ENCODE measurements at places on chromosomes 5 and 9. TPM values are rescaled to one million over a fixed set of nuclear protein-coding genes. Genes with fewer than 3 reads are reported as not detected.
A peak's percentile ranks its signal among the peaks of the same experiment; 100 is the strongest.

Gene PRRX2
- total RNA-seq = not detected

Gene OCLN
- total RNA-seq = 9.0 TPM

Gene ALDH7A1
- 46.8 TPM for total RNA-seq

Gene NR2F1-AS1
- 3.2 TPM for total RNA-seq

Gene CHSY3
- total RNA-seq = 0.82 TPM

Gene C1QTNF3
- 0.49 TPM for total RNA-seq

Gene CDO1
- 0.44 TPM for total RNA-seq

Gene PTGER4
- 2.5 TPM for total RNA-seq

Gene HAPLN1
- total RNA-seq = not detected

Gene PCDHGB2
- 0.88 TPM for total RNA-seq

Gene CTXN3
- total RNA-seq = not detected

GRCh38 chr5:172379481-172379880, 74.8 kb downstream of the SH3PXD2B start:
- DNase-seq = peak; percentile 23

DNA sequence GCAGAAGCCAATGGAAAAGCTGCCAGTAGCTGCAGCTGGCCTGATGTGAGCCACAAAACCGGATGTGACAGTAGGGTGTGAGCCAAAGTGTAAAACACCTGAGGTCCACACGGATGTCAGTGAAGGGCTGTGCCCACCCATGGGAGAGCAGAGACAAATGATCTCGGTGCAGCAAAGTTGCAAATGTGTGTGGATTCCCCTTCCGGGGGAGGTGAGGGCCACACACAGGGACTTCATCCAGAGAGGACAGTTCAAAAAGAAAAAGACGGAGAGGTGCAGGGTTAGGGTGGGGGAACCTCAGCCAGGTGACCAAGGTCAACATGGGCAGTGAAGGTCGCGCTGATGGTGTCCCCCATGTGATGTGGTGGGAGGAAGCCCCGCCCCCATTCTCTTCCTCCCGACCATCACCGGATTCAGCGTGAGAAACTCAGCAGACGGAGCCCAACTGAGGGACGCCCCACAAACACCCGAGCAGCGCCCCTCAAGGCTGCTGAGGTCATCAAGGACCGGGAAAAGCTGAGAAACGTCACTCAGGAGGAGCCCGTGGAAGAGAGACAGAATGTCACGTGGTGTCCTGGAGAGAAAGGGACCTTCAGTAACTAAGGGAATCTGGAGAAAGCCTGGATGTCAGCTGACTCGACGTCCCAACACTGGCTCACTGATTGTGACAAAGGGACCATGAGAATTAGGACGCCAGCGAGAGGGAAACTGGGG, 11.4 kb upstream of the PTGDS start:
- no peak for DNase-seq

GRCh38 chr5:141814064-141814964, 63.9 kb downstream of the PCDH1 start:
- DNase-seq = peak; percentile 86

DNA sequence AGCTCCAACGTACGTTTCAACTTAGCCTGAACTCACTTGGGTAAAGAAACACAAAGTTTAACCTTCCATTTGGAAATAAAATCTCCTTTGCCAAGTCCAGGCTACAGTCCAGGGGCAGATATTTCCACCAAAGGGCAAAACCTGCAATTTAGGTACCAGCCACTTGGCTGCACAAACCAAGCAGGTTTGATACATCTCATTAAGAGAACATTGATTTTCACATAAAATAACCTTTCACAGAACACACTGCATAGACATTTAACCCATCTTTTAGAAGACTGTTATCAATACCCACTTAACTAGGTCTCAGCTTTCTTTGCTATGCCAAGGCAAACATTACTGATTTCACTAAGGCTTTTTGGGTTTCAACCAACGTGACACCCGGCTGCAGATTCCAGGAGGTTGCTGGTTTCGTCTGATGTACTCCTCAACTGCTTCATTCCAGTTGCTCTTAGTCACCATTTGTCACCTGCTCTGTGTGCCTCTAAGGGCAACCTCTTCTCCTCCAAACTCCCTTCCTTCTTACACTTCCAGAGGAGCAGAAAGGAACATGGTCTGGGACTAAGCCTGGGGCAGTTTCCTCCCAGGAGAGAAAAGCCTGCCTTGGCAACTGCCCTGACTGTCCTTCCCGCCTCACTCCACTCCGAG, 67.1 kb downstream of the EPB41L4B start:
- peak; percentile 91 for DNase-seq

- no peak for DNase-seq
These were observed 58.3 kb upstream of the ANGPTL2 start for GRCh38 chr9:127180457-127181314.

DNA sequence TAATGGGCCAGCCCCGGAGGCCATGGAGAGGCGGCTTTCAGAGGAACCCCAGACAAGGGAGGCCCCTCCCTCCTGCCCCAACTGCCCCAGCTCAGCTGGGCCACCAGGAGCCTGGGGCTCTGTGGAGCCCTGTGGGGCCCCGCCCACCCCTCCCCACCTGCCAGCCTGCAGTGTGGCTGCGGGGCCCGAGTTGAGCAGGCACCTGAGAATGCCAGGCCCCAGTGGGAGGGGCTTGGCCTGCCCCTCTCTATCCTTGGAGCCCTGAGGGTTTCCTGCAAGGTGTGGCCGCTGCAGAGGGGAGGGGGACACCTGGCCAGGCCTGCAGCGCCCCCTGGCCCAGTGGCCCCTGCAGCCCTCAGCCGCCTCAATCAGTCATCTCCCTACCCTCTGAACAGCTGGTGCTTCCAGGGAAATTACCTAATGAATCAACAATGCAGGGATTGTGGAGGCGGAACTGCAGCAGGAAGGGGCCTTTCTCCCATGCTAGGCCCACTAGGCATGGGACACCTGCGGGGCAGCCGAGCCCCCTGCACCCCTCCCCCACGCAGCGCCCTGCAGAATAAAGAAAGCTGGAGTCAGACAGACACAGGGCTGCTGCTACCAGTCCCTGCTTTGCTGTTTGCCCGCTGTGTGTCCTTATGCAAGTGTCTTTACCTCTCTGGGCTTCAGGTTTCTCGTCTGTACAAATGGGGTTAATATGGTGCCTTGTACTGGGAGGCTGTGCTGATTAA, 48.0 kb downstream of the LMX1B start:
- DNase-seq = peak; percentile 35

- no peak for DNase-seq
These were observed 61.3 kb upstream of the IQGAP2 start for GRCh38 chr5:76341651-76342334.

DNA sequence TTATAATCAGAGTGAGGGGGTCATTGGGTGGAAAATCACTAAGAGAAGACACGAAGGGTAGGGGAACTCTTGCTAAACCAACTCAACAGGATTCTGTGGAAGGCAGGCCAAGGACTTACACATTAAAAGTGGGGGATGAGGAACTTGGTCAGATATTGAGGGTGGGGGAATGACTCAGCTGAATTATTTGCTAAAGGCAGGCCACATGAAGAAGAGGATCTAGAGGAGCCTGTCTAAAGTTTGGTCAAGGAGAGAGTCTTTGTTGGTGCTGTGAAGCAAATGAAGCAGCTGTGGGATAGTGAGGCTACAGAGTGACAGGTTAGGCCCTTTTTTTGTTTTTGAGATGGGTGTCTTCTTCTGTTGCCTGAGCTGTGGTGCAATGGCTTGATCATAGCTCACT, 63.9 kb upstream of the SPRY4 start:
- DNase-seq = peak; percentile 18

- peak; percentile 67 for DNase-seq
These were observed 132.2 kb downstream of the FBXO4 start for GRCh38 chr5:42057254-42057690.

DNA sequence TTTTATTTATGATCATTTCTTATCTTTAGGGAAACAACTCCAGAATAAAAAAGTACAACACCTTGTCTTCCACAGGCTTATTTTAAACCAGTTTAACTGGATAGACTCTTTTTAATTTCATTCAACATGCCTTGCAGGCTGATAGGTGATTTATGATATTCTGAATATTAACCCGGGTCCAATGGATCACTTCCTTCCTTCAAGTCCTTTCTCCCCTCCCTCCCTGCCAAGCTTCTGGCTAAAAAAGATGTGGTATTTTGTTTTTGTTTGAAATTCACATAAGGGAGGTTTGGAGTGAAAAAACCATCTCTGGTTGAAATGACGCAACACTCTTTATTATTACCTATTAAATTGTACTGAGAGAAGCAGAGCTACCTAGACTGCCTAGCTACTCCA, 265.3 kb downstream of the MLLT3 start:
- DNase-seq = no peak

GRCh38 chr5:142767911-142768310, 2.3 kb upstream of the ARHGAP26 start:
- DNase-seq = no peak

GRCh38 chr9:87436716-87437115, 61.0 kb upstream of the DAPK1 start:
- DNase-seq = no peak

- DNase-seq = no peak
These were observed 6.6 kb upstream of the PHYHD1 start for GRCh38 chr9:128913995-128914772.

DNA sequence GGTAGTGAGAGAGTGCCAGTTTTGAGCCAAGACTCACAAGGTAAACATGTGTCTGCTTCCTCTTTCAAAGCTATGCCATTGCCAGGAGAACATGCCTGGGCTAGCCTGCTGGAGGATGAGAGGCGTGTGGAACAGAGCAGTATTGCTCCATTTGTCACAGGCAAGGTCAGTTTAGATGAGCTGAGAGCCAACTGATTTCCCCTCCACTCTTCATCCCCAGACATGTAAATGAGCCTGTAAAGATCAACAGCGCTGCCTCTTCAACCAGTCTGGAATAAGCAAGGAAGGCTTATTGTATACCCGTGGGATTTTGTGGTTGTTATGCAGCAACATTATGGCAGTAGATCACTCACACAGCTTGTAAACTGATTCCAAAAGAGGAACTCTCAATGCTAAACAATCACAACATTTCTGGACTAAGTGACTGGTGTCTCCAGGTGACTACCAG, 8.2 kb upstream of the GDNF start:
- peak; percentile 93 for DNase-seq

DNA sequence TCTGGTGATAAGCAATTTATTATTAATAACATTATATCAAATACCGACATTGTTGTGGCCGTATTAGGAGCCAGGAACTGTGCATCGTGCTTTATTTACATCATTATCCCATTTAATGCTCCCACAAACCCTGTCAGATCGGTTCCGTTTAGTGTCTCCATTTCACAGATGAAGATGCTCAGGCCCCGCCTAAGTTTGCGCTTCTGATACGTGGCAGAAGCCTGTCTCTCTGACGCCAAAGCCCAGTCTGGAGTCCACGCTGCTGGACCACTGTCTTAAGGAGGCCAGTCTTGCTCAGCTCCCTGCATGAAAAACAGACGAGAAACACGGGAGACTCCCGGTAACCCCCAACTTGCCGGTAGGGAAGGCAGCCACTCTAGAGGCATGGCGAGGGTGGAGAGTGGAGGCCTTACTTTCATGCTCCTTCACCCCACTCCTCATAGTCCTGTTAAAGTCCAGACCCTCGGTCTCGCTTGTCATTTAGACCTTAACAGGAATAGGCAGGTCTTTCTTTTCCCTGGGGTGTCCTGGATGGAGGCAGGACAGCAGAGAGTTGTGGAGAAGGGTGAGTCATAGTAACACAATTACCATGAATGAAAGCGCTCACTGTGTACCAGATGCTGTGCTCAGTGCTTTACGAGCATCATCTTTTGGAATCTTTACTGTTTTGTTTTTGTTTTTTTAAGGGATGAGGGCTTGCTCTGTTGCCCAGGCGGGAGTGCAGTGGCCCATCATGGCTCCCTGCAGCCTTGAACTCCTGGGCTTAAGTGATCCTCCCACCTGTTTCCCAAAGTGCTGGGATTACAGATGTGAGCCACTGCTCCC, 872 bp downstream of the TXNDC15 start:
- peak; percentile 79 for DNase-seq

DNA sequence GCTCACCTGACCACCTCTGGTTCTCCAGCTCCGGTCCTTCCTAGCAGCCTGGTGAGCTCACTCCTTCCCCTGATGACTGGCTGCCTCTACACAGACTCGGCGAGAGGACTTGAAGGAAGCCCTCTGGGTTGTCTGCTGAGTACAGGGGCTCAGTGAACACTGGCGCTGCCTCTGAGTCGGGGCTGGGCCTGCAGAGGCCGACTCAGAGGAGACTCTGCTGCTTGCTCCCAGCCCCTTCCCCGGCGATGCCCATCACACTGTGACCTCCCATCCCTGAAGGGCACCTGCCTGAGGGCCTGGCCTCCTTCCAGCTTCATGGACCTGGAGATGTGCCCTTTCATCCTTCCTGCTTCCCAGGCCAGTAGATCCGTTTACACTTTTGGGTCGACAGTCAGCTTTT, 22.0 kb downstream of the CRB2 start:
- DNase-seq = no peak

DNA sequence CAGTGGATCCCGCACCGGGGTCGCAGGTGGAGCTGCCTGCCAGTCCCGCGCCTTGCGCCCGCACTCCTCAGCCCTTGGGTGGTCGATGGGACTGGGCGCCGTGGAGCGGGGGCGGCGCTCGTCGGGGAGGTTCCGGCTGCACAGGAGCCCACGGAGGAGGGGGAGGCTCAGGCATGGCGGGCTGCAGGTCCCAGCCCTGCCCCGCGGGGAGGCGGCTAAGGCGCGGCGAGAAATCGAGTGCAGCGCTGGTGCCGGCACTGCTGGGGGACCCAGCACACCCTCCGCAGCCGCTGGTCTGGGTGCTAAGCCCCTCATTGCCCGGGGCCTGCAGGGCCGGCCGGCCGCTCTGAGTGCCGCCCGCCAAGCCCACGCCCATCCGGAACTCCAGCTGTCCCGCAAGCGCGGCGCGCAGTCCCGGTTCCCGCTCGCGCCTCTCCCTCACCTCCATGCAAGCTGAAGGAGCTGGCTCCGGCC, 120.6 kb upstream of the MEF2C start:
- no peak for DNase-seq

- DNase-seq = no peak
These were observed 25.8 kb upstream of the COL15A1 start for GRCh38 chr9:98917746-98918487.

DNA sequence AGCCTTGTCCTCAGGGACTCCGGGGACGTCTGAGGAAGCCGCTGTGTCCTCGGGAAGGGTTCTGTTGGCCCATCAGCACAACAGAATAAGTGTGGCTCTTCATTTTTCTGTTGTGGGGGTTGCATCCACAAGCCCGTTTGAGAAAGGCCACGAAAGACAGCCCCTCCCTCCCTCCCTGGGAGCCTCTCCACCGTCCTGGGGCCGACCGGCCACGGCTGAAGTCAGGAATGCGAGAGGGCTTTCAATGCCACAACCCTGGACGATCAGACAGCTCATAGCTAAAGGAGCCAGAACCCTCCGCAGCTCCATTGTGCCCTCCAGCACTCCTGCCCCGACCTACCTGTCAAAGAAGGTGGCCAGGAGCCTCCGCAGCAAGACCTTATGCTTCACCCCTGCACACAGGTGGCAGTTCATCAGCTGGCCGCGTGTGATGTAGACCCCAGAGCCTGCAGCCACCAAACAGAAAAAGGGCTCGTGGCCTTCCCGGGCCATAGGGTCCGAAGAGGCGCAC, 52.4 kb upstream of the UBAC1 start:
- DNase-seq = no peak
